ENCODE measurements at places on chromosomes 12 and 14.

- DNase-seq = no peak
Measured at GRCh38 chr12:95951515-95951914, 8.4 kb downstream of the AMDHD1 start.

DNA sequence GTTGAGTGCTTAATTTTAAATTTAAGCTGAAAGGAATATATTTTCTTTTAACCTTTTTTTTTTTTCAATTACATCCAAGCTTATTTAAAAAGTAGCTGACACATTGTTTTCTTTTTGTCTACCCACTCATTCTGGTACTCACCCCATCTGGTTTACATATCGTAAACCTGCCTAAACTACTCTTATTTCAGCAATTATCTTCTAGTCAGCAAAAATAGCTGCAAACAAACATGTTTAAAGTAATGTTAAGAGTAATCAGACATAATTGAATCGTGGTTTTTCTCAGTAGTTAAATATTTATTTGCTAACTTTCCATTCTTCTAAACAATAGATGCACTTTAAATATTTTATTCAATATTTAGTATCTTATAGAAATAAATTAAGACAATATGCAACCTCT, 492.7 kb upstream of the MGAT4C start:
- DNase-seq = no peak

DNA sequence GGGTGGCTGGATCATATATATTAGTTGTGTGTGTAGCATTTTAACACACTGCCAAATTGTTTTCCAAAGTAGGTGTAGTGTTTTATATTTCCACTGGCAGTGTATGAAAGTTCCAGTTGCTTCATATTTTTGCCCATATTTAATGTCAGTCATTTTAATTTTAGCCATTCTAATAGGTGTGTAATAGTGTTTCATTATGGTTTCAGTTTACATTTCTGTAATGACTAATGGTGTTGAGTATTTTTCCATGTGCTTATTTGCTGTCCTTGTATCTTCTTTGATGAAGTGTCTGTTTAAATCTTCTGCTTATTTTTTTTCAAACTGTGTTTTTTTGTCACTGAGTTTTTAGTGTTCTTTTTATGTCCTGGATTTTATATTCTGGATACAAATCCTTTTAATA, 8.7 kb downstream of the TBC1D15 start:
- no peak for DNase-seq

DNA sequence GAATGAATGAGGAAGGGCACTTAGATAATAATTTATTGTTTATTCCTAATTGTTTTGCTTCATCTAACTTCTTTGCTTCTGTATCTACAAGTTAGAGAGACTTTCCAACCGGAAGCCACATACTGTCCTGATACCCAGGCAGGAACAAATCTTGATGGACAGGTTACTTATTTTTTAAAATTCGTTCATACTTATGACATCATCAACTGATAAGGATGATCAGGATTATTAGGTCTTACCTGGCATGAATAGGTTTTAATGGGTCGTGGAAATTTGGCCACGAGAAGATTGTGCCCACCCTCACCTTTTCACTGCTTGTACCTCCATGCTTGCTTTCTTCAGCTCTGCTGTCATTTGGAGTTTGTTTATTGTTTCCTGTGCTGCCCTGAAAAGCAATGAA, 39.3 kb downstream of the SNRPF start:
- no peak for DNase-seq

DNA sequence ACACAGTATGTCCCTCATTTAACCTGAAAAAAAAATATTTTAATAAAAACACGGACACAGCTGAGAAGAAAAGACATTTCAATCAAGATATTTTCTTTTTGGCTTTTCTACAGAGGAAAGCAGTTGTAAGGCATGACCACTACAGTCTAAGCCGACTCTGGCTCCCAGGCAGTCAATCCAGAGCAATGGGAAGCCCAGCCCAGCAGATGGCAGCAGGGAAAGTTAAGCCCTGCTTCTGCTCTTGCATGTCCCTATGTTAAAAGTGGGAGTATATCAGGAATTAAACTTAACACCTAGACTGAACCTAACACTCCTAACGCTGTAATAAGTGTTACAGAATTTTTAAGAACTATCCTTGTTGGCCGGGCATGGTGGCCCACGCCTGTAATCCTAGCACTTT, 19.5 kb upstream of the HAL start:
- DNase-seq = no peak

- no peak for DNase-seq
Measured at GRCh38 chr12:252636-253035, 10.0 kb downstream of the SLC6A13 start.

- no peak for DNase-seq
Measured at GRCh38 chr12:94145191-94145983, 3.0 kb upstream of the PLXNC1 start.

DNA sequence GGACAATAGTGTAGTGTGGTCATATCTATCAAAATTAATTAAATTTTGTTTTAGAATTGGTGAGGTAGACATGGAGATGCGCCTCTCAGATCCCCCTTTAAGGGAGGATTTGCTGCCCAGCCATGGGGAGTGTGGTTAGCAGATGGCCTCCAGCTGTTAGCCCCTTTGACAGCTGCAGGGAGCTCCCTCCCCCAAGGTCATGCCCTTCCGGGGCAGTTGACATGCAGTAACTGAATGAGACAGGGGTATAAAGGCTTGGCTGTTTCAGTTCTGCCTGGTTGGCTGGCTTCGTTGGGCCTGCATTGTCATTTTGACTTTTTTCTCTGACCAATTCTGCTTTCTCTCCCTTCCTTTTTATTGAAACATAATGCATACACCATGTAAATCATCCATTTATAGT, 291.5 kb upstream of the SRRM4 start:
- no peak for DNase-seq

DNA sequence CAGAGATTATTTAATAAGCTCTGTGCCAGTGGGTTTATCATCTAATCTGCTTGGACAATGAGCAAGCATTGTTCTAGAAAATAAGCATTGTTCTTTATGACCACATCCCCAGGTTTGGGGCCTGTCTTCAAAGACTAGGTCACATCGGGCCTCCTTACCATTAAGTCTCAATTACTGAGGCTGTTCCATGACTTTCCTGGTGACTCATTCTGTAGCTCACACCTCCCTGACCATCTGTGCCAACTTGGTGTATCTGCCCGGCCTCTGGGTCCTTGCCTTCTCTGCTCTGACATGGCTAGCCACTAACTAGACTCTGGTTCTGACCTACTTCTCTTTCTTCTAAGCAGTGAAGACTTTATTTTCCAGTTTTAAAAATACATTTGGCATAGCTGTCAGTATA, 44.4 kb upstream of the PLEKHA5 start:
- DNase-seq = no peak

- DNase-seq = no peak
Measured at GRCh38 chr12:130044991-130045621, 117.2 kb upstream of the FZD10 start.

- DNase-seq = peak; percentile 21
Measured at GRCh38 chr12:991350-992333, 619 bp downstream of the ERC1 start.

DNA sequence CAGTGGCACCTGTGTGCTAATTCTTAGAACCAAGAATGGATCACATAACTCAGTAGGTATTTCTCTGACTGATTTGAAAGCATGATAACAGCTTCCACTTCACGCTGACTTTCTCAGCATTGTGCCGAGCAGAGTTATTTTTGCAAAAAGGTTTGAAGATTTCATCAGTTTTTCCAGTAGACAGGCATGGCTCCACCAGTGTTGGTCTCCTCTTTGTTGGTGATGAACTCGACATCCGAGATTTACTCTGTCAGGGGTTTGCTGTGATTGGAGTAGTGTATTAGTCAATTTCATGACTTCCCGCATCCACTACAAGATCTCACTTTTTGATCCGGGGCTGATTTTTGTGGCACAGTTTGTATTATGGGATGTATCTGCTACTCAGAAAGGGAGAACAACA, 85.3 kb downstream of the PRKCH start:
- DNase-seq = no peak

- no peak for DNase-seq
Measured at GRCh38 chr14:31963587-31963986, 113.5 kb upstream of the ARHGAP5 start.

DNA sequence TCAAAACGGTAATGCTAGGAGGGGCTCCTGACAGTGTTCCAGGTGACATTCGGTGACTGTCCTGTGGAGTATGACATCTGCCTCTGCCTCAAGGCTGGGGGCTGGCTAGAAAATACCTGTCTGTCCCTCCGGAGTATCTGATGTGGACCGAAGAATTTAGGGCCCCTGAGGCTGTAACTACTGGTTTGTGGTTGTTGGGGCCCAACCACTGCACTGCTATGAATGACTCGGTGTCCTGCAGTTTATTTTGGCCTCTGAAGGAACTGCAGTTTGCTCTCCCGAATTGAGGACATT, 198.9 kb upstream of the CAND1 start:
- DNase-seq = no peak

DNA sequence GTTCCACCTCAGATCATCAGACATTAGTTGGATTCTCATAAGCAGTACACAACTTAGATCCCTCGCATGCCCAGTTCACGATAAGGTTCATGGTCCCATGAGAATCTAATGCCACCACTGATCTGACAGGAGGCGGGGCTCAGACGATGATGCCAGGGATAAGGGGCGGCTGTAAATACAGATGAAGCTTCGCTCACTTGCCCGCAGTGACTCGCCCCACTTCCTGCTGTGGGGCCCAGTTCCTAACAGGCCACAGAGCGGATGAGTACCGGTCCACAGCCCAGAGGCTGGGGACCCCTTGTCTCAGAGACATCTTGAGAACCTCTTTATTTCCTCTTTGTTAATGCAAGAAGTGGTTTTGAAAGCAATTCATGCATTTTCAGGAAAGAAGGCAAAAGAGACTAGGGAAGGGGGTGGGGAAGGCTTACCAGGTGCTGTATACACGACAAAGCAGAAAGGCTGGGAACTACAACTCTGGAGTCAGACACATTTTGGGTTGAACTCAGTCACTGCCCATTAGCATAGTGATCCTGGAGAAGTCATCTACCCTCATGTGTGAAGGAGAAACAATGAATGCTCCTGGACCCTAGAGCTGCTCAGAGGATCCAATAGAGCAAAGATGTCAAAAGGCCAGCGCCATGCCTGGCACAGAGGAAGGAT, 68.7 kb downstream of the EID3 start:
- no peak for DNase-seq

DNA sequence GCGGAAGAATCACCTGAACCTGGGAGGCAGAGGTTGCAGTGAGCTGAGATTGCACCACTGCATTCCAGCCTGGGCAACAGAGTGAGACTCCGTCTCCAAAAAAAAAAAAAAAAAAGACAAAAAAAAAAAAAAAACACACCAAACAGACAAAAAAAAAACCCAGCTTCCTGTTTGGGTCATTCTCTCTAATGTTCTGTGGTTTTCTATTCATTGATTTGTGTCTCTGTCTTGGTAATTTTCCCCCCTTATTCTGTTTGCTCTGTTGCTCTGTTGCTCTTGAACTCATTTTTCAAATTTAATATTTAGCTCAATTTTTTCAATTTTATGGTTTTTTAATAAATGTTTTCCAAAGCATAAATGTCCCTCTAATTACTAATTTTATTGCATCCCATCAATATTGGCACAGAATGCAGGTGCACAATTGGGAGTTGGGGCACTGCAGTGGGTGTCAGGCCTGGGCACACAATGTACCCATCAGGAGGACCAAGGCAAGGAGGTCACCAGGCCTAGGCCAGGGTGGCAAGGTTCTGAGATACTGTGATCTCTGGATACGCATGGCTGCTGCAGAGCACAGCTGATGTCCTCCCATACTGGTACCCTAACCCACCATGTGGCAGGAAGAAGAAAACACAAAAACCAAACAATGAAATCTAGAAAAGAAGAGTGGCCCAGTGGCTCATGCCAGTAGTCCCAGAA, 8.0 kb upstream of the GNPTAB start:
- DNase-seq = no peak

DNA sequence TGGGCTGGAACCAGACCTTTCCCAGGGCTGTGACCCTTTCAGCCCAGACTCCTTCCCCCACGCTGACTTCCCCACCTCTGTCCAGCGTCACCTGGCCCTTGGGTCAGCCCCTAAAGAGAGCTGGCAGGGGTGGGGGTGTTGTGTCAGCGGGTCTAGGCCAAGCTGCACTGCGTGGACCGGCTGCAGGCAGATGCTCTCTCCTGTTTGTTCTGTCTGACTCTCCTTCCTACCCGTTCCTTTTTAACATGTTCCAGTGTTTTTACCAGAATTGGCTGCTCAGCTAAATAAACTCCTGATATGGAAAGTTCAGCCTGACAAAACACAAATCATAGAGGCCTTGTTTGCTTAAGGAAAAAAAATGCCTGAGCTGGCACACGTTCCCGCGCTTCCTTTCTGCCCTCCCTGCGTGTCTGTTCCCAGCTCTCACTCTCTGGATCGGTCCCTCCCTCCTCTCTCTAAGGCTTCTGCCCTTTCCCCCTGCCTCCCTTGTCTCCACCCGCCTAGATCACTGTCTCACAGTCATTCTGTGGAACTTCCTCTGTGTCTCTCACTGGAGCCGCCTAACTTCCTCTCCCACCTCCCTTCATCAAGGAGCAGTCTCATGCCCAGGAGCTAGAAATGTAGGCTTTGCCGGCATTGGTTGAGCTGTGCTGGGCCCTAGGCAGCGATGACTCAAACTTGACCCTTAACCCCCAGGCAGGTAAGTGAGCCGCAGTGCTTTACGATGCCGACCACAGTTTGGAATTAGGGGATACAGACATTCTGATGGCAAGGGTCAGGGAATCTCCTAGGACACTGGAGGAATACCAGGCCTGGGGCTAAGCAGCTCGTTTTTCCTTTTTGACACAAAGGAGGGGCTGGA, 15.5 kb upstream of the MLXIP start:
- no peak for DNase-seq
